ENCODE measurements at places on chromosomes 1 and 21. TPM values are rescaled to one million over a fixed set of nuclear protein-coding genes. Genes with fewer than 3 reads are reported as not detected.

- DNase-seq, result no peak
Measured at GRCh38 chr1:79150576-79150975, 144.0 kb upstream of the ADGRL4 start.

DNA sequence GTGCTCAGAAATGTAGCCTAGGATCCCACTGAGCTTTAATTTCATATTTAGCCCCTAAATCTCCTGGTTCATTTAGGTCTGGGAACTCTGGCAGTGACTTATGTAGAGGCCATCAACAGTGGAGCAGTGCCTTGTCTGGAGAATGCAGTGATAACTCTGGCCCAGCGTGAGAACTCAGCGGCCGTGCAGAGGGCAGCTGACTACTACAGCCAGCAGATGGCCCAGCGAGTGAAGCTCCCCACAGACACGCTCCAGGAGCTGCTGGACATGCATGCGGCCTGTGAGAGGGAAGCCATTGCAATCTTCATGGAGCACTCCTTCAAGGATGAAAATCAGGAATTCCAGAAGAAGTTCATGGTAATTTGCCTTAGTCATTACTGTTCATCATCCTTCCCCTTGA is 17.8 kb downstream of the GBP6 start:
- no peak for DNase-seq

DNA sequence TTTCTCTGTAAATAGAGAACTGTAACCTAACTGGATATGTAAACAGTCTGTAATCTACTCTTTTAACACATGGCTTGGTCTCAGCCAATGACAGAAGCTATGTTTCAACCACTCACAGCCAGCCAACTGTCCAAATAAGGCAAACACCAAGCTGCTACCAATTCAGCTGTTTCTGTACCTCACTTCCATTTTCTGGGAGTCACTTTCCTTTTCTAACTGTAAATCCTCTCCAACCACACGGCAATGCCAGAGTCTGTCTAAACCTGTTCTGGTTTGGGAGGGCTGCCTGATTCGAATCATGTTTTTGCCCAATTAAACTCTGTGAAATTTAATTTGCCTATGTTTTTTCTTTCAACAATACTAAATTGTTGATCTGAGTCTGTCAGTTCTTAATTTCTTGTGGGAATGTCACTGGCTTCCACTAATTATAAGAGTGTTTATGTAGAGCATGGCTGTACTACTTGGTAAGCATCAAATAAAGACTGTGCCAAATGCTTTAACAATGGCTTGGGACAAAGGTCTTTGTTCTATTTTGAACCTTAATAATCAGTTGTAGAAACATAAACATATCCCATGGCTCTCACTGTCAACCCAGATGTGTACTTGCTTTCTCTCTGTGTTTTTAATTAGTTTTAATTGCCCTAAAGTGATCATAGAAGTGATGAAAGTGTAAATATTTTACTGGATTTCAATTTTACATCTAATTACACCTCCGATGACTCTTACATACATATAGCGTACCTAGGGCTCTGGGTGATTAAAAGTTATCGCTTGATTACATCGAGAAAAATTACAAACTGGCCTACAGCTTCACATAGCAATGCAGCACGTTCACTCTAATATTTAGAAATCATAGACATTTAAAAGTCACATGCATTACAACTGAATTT is 1144.6 kb upstream of the TMPRSS15 start:
- DNase-seq, result no peak

GRCh38 chr1:25017436-25018109 is 87.5 kb upstream of the RUNX3 start:
- no peak for DNase-seq

DNA sequence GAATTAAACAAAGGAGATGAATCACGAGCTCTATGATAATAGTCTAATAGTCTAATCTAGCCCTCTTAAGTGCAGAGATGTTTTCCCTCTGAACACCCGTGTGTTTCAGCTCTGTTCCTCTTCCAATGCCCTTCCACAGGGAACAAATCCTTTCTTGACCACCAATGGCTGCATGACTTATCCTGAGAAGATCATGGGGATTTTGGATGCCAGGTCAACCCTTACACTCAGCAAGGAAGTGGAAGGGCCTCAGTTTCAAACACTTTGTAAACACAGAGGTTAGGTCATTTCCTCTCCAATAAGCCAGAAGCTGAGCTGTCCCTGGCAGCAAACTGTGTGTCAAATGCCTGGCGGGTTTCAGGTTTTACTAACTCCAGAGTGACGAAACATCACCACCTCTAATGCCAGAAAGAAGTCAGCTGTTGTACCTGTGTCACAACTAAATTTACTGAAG is 200.0 kb downstream of the GABPA start:
- peak; percentile 60 for DNase-seq

- DNase-seq, result peak; percentile 94
Measured at GRCh38 chr1:27556781-27557595, 47.0 kb downstream of the AHDC1 start.

DNA sequence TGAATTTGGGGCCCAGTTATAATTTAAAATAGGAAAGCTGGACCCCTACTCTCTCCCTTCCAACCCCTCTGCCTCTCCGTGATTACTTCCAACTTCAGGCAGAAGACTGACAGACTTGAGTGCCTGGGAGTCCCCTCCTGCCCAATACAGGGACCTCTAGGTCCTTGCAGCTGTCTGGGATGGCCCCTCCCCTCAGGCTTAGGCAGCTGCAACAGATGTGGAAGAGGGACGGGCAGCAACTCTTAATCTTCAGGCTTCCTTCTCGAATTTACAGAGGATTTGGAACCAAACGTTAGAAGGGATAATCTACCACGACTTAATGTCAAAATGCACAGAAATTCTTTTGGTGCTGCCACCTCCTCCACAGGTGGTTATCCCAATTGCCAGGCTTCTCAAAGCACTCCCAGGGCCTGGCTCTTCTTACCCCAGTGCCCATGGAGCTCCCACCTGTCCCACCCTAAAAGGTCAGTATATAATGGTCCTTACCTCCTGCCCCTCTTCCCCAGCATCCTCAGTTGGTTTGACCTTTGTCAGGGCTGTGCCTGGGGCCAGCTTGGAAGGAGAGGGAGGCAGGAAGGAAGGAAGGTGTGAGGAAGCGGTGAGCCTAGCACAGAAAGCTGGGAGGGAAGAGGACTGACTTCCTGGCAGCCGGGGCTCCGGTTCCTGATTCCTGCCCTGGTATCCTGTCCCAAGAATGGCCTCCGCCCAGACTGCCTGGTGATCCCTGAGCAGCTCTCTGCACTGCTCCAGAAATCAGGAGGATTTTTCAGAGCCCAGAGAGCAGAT is 2.8 kb downstream of the PEA15 start:
- DNase-seq, result peak; percentile 25

- no peak for DNase-seq
Measured at GRCh38 chr1:56511364-56511763, 68.0 kb downstream of the PLPP3 start.

- DNase-seq, result no peak
Measured at GRCh38 chr1:30419831-30420230, 303.6 kb downstream of the MATN1 start.

GRCh38 chr21:37862536-37862935 is 53.7 kb downstream of the KCNJ6 start:
- DNase-seq, result no peak

DNA sequence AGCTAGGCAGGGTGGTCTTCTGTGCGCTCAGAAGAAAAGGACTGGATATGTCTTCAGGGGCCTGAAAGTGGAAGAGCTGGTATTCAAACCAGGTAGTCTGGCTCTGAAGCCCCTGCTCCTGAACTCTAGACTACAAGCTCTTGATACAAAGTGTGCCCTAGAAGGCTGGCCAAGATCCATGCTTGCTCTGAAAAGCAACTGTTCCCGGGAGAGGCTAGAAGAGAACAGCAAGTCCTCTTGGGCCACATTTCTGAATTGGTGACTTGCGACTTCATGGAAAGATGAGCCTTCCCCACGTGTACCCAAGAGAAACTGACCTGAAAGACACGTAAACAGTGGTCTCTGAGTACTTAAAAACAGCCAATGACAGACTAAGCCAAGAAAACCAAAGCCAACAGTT is 123.3 kb upstream of the GRIK3 start:
- no peak for DNase-seq

DNA sequence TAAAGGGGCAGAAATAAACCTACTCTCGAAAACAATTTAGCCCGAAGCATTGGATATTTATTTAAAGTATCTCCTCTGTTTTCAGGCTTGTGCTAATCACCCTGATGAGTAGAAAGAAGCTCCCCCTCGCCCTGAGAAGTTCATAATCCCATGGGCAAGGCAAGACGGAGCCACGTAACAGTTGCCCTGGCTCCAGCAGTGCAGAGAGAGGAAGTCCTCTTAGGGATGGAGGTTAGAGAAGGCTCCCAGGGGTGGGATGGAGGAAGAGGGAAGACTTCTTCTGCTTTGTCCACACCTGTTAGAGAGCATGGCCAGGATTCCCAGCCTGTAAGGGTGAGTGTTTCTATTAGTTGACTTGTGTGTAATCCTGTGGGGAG is 3.4 kb upstream of the GPR25 start:
- DNase-seq, result no peak

- peak; percentile 54 for DNase-seq
Measured at GRCh38 chr1:41382480-41383090, 21.4 kb downstream of the FOXO6 start.

GRCh38 chr1:213154056-213154685 is 103.1 kb downstream of the RPS6KC1 start:
- no peak for DNase-seq

GRCh38 chr1:39995973-39996393 is 41.0 kb downstream of the MFSD2A start:
- no peak for DNase-seq

The LRRC3 gene
- total RNA-seq, result 1.8 TPM

The RAB7B gene
- 1.4 TPM for total RNA-seq

The ECM1 gene
- total RNA-seq, result 20.1 TPM

The POMGNT1 gene
- total RNA-seq, result 142 TPM

The C1orf87 gene
- not detected for total RNA-seq

The BARHL2 gene
- total RNA-seq, result not detected
